Epithelial cell of prostate (primary cell): ENCODE measurements at places on chromosomes 11 and 22.

DNA sequence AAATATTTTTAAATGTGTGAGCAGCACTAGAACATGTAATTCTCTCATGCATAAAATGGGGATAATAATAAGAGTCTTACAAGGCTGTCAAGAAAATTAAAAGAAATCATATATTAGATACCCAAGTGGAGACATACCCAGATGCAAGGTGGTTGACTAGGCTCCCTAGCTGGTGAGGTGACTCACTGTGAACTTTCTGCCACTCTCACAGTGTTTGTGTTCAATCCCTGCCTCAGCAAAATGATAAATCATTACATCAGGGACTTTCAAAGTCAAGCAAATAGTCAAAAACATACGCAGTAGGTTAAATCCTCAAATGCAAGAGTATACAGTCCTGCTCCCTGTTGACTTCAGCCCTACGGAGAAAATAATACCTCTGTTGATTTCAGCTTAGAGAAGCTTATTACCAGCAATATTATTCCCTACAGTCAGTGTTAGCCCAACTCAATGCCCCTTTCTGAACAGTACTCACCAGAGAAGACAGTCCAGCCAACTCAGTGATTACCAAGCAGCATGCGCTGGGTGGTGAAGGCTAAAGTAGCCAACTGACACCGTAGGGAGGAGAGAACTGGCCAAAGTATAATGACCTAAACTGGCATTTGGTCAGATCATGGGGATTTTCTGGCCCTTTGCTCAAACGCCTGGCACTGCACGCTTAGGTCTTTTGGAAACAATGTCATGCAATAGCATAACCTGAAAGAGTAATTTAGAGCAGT lies 73.1 kb upstream of the BARX2 start:
- no peak for DNase-seq

GRCh38 chr11:371716-372590 lies 2.7 kb downstream of the B4GALNT4 start:
- DNase-seq, result no peak

GRCh38 chr11:35031867-35032266 lies 107.1 kb upstream of the CD44 start:
- DNase-seq, result peak; percentile 80

- DNase-seq, result no peak
Measured at GRCh38 chr11:68528630-68529029, 68.1 kb downstream of the PPP6R3 start.

DNA sequence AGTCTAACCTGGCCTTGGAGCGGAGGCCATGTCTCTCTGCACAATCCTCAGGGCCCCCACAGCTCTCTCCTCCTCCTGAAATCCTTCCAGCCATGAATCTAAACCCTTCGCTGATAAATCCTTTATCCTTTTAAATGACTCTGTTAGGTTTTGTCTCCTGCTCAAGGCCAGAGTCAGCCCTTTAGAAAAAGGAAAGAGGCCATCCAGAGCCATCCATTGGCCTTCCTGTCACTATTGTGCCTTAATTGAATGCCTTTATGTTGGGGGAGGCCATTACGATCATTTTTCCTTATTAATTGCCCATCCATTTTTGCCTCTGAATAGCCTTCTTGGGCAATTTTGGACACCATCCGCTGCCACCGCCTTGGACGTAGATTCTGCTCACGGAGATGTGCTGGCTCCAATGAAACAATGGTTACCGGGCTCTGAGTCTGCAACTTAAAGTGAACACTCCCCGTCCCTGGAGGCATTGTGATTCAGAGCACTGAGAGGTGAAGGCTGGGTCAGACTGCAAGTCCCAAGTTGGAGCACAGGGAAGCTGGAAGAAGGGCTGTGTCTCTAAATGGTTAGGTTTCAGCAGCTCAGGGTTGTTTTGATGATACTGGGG lies 213.0 kb upstream of the E2F8 start:
- peak; percentile 73 for DNase-seq

- DNase-seq, result no peak
Measured at GRCh38 chr22:46764140-46764680, 1.8 kb downstream of the TBC1D22A start.

DNA sequence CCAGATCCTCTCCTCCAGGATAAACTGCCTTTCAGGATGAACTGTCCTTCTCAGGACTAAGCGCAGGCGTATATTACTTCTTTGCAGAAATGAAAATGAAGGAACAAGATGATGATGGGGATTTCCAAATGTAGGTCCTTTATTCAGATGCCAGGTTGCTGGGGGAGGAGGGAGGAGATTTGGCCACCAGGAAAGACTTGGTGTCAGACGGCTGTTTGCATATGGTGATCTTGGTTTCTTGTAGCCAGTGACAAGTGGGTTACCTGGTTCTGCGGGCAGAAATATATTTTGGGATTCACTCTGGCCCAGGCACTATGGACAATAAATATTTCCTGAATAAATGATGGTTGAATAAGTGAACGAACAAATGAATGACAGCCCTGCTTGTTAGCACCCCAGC lies 243.4 kb downstream of the MIAT start:
- DNase-seq, result no peak

DNA sequence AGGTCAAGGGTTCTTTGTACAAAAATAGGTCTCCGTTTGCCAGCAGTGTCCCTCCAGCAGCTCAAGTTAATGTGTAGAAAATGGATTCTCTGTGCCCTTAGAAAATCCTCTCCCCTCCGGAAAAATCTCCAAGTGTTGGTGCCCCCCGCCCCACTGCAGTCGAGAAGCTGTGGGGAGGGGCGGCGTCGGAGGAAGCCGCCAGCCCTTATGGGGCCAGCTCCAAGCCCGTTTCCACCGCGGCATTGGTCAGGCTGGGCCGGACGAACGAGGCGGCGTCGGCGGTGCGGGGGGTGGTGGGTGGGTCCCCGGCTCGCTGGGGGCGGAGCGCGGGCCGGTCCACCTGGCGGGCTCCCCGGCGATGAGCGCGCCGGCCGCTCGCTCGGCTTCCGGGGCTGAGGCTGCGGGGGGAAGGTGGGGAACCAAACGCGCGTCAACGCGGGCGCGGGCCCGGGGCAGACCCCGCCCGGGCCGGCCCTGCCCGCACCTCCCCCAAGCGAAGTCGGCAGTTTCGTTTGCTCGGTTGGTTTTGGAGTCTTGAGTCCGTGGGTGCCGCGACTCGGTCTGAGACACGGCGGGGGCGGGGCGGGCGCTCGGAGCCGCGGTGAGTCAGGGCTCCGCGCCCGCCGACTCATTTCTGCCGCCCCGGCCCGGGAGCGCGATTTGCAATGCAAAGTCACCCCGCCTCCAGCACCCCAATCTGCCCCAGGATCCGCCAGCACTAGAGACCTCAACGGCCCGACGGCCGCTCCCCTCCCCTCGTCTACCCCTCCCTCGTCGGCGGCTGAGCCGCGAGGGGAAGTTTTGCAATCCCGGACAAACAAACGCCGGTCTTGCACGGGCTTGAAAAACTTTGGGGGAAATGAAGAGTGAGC lies 1.4 kb downstream of the ASCL2 start:
- DNase-seq, result peak; percentile 14

DNA sequence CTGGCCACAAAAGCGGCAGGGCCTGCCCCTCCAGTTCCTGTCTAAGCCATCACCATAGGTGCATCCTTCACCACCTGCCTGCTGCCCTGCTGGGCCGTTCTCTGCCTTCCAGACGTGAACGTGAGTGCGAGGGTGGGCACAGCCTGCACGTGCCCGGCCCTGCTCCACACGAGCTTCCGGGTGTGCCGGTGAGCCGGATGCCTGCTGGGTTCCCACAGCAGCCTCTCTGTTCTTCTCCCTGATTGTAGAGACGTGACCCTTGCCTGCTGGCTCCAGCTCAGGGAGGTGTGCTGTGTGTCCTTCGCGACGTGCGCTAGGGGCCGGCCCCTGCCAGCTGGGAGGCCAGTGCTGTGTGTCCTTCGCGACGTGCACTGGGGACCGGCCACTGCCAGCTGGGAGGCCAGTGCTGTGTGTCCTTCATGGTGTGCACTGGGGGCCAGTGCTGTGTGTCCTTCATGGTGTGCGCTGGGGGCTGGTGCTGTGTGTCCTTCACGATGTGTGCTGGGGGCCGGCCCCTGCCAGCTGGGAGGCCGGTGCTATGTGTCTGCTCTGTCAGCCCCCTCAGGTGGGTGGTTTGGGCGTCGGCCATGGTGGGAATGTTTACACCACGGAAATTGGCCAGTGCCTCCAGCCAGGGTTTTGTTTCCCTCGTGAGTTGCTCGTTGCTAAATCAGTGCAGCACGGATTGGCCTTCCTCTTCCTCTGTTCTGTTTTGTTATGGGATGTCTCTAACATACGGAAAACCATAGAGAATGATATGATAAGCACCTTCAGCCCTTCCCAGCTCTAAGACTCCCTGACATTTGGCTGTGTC lies 35.4 kb upstream of the BRSK2 start:
- DNase-seq, result no peak

- DNase-seq, result no peak
Measured at GRCh38 chr22:46110215-46110614, 40.1 kb upstream of the PPARA start.

DNA sequence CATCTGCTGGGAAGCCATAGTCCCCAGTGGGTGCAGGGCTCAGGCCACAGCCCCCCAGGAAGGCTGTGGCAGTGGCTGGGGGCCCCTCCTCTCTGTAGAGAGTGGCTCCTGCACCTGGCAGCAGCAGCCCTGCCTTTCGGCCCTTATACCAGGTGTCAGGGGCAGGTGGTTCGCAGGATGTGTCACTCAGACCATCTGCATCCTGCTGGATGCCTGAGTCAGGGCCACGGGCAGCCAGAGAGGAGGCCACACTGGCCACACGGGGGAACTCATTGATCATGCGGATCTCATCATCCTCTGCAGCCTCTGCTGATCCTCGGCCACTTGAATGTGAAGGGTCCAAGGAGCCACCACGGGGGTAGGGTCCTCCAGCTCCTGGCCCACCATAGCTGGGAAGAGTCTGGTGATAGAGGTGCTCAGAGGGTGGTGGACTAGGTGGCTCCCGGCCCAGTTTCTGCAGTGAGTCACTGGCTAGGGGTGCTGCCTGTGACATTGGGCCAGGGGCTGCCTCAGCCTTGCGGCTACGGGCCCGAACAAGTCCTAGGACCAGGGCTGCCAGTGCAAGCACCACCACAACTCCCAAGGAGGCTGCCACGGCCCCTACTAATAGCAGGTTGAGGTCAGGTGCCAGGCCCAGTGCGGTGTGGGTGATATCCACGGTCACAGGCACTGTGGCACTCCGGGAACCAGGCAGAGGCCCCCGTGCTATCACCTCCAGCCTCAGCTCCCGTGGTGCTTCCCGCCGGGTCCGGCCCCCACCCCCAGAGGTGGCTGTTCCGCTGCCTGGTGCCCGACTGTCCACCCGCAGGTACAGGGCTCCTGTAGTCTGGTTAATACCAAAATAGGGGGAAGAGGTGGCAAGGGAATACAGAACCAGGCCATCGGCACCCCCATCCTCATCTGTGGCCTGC lies 3.3 kb upstream of the TPP1 start:
- no peak for DNase-seq

GRCh38 chr11:118885319-118885718 lies 1.6 kb downstream of the CXCR5 start:
- no peak for DNase-seq

GRCh38 chr11:64834031-64834722 lies 10.3 kb downstream of the CDC42BPG start:
- DNase-seq, result no peak

GRCh38 chr22:19823902-19824211 lies 30.8 kb downstream of the GNB1L start:
- DNase-seq, result no peak

DNA sequence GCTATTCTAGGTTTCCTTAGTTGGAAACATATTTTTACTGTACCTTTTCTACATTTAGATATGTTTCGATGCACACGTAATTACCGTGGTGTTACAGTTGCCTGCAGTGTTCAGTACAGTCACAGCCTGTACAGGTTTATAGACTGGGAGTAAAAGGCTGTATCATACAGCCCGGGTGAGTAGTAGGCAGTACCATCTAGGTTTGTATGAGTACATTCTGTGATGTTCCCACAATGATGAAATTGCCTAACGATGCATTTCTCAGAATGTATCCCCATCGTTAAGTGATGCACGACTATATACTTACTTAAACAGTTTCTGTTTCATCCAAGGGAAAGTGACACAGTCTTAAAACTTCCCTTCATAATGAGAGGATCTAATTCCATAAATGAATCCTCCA lies 13.1 kb upstream of the THY1 start:
- no peak for DNase-seq

DNA sequence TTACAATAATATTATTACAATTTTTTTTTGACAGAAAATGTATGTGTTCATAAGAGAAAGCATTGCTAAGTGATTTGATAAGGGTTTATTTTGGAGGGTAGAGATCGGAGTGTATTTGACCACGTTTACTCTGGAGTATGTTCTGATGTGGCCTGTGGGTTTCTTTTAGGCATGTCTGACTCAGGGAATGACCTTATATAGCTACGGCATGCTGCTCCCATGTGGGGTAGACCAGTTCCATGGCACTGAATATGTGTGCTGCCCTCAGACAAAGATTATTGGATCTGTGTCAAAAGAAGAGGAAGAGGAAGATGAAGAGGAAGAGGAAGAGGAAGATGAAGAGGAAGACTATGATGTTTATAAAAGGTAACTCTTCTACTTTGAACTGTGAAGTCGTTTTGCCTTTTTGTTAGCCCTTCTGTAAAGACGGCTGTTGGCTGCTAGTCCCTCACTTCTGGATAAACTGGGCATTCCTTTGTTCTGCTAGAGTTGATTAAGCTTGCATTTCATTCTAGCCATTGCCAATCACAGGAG lies 38.1 kb upstream of the ST14 start:
- DNase-seq, result no peak

DNA sequence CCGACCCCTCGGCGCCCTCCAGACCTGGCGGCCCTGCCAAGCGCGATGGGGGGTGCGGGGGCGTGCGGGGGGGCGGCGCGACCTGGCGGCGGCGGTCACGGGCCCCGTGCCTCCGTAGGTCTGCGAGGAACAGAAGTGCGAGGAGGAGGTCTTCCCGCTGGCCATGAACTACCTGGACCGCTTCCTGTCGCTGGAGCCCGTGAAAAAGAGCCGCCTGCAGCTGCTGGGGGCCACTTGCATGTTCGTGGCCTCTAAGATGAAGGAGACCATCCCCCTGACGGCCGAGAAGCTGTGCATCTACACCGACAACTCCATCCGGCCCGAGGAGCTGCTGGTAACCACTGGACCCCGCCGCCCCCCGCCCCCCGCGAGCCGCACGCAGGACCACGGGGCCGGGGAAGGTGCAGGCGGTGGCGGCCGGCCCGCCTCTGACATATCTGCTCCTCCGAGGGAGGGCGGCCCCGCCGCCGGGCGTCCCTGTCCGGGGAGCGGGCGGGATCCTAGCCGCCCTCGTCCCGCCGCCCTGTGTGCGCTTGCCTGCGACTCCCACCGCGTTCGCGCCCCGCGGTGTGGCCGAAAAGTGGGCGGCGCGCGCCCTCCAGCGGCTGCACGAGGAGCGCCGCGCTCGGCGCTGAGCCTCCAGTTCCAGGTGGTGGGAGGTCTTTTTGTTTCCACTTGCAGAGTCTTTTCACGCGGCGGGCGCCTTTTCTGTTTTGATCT lies 2.1 kb downstream of the CCND1 start:
- no peak for DNase-seq

- no peak for DNase-seq
Measured at GRCh38 chr11:131595797-131596196, 225.4 kb downstream of the NTM start.

- DNase-seq, result no peak
Measured at GRCh38 chr11:61617515-61617914, 36.6 kb upstream of the SYT7 start.

GRCh38 chr22:28142361-28142961 lies 223.4 kb upstream of the PITPNB start:
- no peak for DNase-seq

GRCh38 chr11:103947546-103947919 lies 88.9 kb upstream of the DDI1 start:
- DNase-seq, result no peak

- no peak for DNase-seq
Measured at GRCh38 chr11:68008381-68009337, 1.5 kb upstream of the ALDH3B1 start.
